ENCODE measurements at places on chromosomes 7 and 10.
A peak's percentile ranks its signal among the peaks of the same experiment; 100 is the strongest.

- DNase-seq, result no peak
Observed at GRCh38 chr7:22765609-22766008, 38.6 kb downstream of the IL6 start.

DNA sequence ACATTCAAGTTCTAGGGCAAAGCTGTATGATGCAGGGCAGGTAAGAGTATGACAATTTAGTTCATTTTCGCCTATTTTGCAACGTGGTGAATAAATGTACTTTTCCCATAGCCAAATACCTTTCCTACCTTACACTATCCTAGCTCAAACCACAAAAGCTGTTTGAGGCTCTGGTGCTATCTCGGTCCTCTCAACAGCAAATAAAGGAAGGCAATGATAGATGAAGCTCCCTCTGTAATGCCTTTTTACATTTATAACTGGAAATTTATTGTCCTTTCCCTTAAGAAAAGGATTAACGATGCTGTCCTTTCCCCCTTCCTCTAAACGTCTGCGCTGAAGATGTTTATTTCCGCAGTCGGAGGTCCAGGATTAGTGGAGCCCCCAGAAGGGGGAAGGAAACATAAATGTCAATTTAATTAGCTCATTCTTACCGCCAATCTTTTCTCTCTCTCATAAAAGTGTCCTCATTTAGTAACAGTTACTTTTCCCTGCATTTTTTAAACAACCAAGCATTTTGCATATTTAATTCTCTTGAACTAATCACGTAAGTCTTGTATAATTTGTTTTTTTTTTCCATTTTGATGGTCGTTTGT, 114.6 kb downstream of the PIP4K2A start:
- DNase-seq, result no peak

GRCh38 chr7:70321016-70321590, 722.8 kb downstream of the AUTS2 start:
- DNase-seq, result no peak

- no peak for DNase-seq
Observed at GRCh38 chr7:37341033-37341630, 107.5 kb downstream of the ELMO1 start.

GRCh38 chr7:117829450-117830117, 43.7 kb downstream of the CTTNBP2 start:
- no peak for DNase-seq

DNA sequence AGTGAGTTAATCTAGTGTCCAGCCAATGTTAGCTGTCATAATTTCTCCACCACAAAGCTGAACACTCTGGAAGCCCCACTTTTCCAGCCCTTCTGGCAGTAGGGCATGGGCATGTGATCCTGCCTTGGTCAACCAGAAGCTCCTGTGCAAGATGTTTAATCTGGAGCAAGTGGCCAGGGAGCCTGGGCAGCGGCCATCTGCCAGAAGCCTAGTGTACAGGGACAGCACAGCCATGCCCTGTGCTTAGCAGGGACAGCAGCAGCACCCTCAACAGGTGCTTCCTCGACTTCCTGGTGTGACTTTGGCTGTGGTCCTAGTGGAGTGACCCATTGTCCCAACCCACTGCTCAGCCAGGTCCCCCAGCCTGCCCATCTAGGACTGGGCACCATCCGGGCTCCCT, 10.3 kb downstream of the RBP3 start:
- no peak for DNase-seq

- no peak for DNase-seq
Observed at GRCh38 chr10:93199191-93199751, 125.6 kb downstream of the CYP26A1 start.

GRCh38 chr7:130151591-130152492, 53.4 kb downstream of the TMEM209 start:
- DNase-seq, result no peak

DNA sequence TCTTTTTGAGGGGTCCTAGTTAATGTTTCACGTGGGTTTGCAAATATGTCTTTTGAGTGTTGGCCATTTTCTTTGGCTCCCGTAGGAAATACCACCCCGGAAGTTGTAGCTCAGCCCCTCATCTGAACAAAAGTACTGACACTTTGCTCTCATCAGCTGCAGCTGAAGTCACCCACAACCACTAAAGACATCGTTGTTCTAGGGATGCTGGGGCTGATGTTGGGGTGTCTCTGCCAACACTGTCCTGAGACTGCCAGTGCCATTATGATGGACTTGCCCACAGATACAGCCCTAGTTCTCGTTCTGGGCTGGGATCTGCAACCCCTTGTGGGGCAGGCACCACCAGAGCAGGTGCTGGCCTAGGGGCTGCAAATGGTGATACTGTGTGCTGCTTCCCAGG, 82.6 kb upstream of the ARHGAP21 start:
- DNase-seq, result no peak

- no peak for DNase-seq
Observed at GRCh38 chr10:104297697-104298660, 29.0 kb downstream of the GSTO2 start.

DNA sequence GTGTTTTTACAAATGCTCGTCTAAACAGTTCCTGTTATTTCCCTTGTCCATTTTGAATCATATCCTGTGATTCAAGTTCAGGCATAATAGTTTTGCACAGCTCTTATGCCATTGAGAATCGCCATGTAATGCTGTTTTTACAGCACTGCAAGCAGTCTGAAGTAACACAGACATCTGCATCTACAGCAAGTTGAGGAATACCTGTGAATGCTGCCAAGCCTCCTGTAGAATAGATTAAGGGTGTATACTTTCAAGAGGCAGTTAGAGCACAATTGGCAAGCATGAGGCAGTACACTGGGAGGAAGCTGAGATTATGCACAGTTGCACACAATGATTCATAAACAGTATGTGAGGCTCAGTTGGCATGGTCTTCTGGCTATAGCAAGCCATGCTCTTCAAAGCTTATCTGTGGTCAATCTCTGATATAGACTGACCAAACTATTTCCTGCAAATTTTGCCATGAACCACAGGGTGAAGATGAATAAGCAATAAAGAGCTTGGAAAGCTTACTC, 121.9 kb upstream of the AKR1E2 start:
- DNase-seq, result no peak

DNA sequence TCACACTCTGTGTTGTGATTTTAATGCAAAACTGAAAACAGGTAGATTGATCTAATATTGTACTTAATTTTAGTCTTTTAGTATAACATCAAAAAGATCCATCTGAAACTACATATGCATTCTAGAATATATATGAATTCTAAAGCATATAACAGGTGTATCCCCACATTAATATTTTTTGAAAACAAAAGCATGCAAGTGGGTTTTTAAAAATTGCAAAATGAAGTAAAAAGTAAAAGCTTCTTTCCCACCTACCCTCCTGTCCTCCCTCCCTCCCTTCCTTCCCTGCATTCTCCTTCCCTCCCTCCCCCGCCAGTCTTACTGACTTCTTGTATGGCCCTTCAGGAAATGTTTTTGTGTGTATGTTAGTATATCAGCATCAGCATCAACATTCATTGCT, 14.6 kb upstream of the STMP1 start:
- DNase-seq, result no peak

GRCh38 chr10:31974434-31975124, 45.9 kb upstream of the ARHGAP12 start:
- no peak for DNase-seq

- no peak for DNase-seq
Observed at GRCh38 chr10:67836972-67837371, 1.0 kb downstream of the DNAJC12 start.

DNA sequence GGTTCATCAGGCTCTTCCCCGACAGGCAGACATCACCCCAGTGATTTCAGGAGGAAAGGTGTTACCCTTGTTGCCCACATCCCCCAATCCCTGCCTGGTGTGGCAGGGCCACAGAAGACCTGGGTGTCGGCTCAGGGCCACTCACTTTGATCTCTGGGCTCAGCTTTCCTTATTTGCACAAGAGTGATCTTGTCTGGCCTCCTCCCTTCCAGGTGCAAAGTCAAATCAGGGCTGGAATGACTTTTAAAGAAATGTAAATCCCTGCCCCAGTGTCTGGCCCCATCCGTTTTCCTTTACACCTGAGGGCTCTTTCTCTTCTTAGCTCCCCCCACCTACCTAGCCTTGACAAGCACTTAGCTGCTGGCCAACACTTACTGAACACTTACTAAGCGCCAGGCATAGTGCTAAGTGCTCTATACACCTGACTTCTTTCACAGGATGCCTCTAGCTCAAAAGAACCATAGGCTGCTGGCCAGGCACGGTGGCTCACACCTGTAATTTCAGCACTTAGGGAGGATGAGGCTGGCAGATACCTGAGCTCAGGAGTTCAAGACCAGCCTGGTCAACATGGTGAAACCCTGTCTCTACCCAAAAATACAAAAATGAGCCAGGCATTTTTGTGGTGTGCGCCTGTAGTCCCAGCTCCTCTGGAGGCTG, 979 bp upstream of the NODAL start:
- DNase-seq, result no peak

DNA sequence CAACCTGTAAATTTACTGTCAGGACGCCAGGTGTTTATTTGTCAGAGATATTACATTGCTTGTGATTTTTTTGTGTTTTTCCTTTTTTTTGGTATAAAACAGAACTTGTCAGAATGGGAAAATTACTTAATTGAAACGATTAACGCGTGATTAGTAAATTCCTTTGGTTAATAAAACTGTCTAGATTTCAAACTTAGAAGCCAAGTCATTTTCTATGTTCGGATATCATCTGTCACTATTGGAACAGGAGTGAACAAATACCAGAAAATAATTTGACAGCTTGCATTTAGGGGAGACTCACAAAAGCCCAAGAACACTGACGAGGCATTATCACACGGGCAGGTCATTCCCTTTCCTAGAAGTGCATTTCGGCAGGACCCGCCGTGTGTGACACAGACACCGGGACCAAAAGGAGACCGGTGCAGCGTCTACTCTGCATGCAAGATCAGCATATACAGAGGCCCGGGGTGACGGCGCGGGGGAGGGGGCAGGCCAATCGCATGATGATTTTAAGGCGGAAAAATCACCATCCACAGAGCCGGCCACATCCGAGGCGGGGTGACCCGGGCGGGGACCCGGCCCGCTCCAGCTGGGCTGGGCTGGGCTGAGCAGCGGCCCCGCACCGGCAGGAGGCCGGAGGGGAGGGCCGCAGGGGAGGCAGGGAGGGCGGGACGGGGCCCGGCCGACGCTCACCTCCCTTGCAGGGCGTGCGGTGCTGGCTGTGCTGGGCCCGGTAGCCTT, 841 bp downstream of the GLUD1 start:
- DNase-seq, result peak; percentile 25

GRCh38 chr7:90877201-90877600, 281.1 kb downstream of the CDK14 start:
- no peak for DNase-seq

DNA sequence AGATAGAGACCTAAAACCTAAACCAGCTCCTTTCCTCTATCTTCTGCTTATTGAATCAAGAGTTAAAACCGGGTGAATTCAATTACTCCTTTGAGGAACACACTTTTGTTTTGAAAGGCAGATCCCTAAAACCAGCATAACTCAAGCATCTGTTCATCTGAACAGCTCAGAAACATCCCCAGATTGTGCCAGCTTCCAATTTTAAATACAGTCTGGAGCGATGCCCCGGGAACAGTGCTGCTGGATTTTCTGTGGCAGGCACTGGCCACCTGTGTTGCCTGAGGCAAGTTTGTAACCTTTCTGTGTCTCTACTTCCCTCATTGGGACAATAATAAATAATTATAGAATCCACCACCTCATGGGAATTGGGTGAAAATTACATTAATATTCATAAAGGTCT, 281.4 kb upstream of the NFE2L3 start:
- DNase-seq, result no peak

DNA sequence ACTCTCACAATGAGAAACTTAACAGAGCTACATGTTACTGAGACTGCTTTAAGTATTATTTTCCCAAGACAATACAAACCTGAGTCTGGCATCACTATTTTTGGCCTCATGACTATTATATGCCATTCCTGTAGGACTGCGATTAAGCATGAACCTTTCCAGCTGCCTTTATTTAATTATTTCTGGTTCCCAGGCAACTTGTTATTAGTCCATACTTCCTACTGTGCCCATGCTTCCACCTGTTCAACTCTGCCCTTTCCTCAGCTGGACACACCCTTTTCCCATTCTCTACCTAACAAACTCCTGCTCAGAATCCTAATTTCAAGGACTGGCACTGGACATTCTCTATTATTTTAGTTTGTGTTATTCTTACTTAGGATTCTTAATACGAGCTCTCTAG, 8.1 kb upstream of the CROT start:
- no peak for DNase-seq

- DNase-seq, result no peak
Observed at GRCh38 chr7:25786936-25787335, 365.1 kb upstream of the NFE2L3 start.

DNA sequence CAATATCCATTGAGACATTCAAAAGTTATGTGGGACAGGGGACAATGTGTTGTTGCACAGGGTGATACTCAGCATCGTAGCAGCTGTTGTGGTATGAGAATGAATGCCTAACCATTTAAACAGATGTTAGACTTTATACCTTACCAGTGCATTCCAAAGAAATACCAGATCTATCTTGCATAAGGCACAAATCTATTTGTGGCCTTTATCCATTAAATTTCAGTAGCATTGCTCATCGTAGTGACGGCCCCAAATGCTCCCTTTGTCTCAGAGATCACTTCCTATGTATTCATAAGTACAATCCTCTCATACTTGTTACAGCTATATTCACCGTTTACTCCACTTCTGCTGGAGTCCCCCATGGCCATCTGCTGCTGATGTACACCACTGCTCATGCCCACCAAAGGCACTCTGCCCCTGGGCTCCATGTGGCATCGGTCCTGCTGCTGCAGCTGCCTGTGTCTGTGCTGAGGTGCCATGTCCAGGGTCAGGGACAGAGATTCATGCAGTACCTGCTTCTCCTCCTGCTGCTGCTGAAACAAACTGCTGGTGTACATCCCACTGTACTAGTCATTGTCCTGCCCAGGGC, 96.3 kb downstream of the CPED1 start:
- DNase-seq, result no peak

DNA sequence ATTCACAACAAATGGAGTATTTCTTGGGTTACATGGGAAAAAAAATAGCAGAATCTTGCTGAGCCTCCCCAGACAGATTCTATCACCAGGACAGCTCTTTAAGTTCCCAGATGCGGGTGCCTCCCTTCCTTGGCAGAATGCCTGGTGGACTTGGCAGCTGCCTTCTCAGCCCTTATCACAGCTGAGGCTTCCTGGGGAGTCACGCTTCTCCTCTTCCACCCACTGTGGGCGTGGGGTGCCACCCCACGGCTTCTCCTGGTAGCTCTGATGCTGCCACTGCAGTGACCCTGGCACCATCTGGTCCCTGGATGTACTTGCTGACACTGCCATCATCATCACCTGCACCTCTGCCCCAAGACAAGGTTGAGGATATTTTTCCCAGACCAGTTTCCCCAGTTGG, 16.2 kb upstream of the NME8 start:
- DNase-seq, result no peak

GRCh38 chr10:42380926-42381547, 257.3 kb downstream of the ZNF33B start:
- DNase-seq, result no peak

DNA sequence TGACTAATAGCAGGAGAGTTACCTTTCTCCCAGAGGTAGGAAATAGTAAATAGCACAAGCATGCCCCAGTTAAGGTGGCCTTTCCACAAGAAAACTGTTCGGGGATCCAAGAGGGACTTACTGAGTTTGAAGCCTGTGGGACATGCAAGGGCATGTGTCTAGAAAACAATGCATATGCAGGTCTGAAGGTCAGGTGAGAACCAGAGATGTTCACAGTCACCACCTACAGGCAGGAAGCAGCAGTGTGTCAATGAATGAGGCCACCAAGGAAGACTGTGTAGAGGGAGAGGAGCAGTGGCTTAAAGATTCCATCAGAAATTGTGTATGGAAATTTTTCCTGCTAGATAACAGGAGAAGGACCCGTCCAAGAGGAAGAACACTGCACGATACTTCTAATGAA, 66.0 kb downstream of the CALD1 start:
- no peak for DNase-seq

- DNase-seq, result no peak
Observed at GRCh38 chr7:41198502-41198901, 504.4 kb downstream of the INHBA start.
